ENCODE measurements at places on chromosomes 1 and 21.
A peak's percentile ranks its signal among the peaks of the same experiment; 100 is the strongest.

DNA sequence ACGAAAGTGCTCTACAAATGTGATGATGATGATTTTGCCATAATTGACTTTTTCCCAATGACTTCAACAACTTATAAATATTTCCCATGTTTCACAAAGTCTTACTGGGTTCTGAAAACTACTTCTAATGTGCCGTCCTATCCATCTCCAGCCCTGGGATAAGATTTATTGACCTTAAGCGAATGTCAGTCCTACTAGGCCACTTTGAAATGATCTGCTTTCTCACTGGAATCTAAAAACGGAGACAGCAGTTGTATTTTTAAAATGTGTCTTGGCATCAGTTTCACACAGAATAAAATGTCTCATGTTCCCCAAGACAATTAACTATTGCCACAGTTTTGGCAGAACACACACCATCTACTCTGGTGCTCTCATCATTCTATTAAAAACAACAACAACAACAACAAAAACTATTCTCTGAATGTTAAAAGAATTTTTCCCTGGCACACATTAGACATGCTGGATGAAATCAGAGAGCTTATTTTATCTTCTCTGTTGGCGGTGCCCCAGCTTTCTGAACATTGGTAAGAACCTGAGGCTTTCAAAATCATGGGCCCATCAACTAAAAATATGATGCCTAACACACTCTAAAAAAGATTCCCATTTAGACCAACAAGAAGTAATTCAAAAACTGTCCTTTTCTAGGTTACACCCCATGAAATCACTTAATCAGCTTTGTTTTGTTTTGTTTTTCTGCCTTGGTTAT, 23.1 kb upstream of the DNASE2B start:
- no peak for DNase-seq

- DNase-seq, result no peak
These were observed 83.1 kb upstream of the LYPLAL1 start for GRCh38 chr1:219090607-219091006.

DNA sequence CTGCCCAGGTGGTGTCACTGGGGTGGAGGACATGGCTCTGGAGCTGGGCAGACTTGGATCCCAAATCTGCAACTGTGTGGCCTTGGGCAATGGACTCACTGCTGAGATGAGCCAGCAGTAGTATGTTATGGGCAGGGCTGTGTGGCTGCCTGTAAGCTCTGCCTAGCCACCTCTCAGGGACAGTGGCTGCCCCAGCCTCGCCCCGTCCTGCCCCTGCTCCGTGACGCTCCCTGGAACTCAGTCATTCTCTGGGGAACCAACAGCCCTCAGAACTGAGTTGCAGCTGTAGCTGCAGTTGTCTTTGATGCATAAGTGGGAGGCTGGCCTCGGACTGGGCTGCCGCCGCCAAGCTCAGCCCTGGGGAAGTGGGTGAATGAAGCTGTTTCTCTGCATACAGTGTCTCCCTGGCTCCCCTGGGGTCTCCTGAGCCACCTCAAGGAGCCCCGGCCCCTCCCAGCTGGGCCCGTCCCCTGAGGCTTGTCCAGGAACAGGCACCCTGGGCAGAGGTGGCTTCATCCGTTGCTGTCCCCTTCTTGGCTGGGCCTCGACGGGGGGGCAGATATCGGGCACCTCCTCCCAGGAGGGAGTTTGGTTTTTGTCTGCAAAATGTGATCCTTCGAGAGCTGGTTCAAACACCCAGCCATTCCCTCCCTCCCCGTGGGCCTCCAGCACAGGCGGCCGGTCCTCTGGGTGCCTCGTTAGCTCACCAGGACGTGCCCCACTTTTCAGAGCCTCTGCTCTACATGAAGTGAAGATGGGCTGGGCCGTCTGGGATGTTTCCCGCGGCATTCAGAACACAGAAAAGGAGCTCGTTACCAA, 26.2 kb upstream of the PLCH2 start:
- no peak for DNase-seq

DNA sequence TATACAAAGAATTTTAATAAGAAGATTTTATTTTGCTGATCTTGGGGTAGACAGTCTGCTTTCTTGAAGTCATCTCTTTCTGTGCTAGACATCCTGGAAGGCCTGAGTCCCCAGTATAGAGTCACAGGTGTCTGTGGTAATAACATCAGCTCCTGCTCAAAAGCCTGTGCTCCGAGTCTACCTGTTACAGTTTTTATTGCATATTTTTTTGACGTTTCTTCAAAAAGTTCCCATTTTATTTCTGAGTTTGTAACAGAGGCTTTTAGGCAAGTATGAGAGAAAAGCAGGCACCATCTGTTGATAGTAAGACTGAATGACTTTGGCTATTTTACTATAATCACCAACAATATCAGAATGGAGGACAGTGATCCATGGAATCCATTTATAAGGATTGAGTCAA, 58.0 kb upstream of the WDR26 start:
- DNase-seq, result no peak

GRCh38 chr1:90107990-90108389, 113.1 kb downstream of the ZNF326 start:
- DNase-seq, result no peak

- peak; percentile 20 for DNase-seq
These were observed 102.3 kb upstream of the TMPRSS2 start for GRCh38 chr21:41610042-41610839.

DNA sequence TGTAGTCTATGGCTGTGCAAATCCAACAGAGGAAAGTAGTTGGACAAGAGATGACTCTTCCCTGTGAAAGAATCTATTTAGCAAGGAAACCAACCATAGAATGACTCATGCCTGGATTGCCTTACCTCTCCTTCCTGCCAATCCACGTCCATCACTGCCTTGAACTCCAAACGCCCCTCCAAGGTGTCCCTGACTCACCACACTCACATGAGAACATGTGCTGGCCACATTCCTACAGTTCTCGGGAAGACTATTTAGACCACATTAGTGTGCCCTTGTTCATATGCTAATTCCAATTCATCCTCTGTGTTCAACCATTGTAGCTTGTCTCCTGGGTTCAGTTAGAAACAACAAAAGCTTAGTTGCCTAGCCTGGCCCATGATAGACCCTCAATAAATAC, 157.3 kb downstream of the SLC30A10 start:
- no peak for DNase-seq

- DNase-seq, result no peak
These were observed 53.6 kb upstream of the HP1BP3 start for GRCh38 chr1:20840731-20841130.

DNA sequence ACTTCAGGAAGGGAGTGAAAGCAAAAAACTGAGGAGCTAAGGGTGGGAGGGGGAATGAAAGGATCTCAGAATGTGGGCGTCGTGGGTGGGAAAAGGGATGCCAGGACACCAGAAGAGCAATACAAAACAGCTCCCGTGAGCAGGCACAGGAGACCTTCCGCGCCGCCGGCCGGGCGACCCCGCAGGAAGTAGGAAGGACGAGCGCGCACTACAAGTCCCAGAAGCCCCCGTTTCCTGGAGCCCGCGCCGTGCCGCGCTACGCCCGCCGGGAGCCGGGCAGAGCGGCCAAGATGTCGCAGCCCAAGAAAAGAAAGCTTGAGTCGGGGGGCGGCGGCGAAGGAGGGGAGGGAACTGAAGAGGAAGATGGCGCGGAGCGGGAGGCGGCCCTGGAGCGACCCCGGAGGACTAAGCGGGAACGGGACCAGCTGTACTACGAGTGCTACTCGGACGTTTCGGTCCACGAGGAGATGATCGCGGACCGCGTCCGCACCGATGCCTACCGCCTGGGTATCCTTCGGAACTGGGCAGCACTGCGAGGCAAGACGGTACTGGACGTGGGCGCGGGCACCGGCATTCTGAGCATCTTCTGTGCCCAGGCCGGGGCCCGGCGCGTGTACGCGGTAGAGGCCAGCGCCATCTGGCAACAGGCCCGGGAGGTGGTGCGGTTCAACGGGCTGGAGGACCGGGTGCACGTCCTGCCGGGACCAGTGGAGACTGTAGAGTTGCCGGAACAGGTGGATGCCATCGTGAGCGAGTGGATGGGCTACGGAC, at the start of gene PRMT6:
Gene PRMT6 (plus strand): TSS at position 249 of the 771 bp plus-strand sequence. CDS start 42 bp downstream, at position 291.
- DNase-seq, result peak; percentile 69

DNA sequence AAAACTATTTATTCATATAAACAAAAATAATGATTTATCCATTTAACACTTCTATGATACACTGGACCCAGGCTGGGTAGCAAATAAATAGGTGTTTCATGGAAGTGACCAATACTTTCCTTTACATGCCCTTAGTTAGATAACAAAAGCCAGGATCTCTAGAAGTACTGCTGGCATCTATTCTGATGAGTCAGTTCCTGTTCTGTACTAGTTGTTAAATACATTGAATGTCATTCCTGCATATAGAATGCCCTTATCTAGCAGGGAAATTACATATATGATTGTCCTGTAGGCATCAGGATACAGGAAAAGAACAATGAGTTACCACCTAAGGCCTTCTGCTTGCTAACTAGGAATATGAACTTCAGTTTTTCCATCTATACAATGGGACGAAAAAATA, 130.8 kb downstream of the HFM1 start:
- DNase-seq, result no peak

GRCh38 chr21:38310646-38311485, 54.1 kb downstream of the KCNJ15 start:
- peak; percentile 27 for DNase-seq

DNA sequence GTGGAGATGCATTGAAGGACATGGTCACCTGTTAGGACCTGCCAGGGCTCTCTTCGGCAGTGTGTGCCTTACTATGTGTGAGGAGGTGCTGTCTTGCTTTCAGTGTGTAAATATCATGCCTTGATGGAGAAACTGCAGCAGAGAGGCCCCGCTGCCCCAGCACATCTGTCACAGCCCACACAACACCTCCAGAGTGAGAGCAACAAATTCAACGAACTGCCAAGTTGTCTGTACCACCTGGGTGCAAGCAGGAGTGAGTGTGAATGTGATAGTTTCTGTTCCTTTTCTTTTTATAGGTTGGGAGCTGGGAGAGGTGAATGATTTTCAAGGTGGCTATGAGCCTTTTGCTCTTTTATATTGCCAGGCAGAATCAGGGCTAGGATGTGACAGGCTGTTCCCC, 114.6 kb upstream of the KIAA0040 start:
- no peak for DNase-seq

- DNase-seq, result no peak
These were observed 82.9 kb downstream of the MDM4 start for GRCh38 chr1:204599098-204599497.

DNA sequence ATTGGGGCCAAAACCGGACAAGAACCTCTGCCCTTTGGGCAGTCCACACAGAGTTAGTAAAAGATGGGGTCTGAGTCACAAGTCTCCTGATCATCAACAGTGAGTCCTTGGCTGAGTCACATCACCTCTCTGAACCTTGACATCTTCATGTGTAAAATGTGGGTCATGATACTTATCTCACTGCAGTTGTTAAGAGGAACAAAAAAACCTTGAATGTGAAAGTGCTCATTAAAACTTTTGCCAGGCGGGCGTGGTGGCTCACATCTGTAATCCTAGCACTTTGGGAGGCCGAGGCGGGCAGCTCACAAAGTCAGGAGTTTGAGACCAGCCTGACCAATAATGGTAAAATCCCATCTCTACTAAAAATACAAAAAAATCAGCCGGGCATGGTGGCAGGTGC, 15.7 kb downstream of the S100A16 start:
- DNase-seq, result no peak

GRCh38 chr1:178921499-178921898, 50.6 kb upstream of the ANGPTL1 start:
- DNase-seq, result no peak

- DNase-seq, result no peak
These were observed 192.2 kb downstream of the TGFB2 start for GRCh38 chr1:218537122-218537913.

DNA sequence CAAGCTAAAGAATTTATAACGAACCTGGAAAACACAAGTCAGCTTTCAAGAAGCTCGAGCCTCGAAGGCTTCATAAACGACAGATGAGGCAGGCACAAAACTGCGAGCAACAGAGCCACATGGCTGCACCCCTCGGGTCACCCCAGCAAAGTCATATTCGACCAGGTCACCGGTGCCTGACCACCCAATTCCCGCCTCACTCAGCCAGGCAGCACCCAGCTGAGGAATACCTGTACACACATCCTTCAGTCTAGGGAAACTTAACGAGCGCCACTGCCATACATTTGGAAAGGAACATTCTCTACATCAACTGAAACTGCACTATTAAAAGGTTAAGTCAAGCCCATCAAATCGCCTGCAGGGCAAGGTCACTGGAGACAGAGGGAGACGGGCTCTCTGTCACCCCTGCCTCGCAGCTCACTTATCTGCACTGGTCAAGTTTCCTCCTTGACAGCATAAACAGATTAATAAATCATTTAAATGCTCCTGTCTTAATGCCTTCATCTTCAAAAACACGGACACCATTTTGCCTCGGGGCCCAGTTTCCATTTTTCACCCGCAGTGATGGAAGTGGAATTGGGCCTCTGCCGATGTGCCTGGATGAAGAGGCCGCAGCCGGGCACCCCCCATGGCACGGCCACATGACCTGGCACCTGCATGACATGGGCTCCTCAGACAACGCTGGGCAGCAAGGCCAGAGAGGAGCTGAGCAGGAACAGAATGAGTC, 20.6 kb downstream of the NPHP4 start:
- DNase-seq, result no peak

DNA sequence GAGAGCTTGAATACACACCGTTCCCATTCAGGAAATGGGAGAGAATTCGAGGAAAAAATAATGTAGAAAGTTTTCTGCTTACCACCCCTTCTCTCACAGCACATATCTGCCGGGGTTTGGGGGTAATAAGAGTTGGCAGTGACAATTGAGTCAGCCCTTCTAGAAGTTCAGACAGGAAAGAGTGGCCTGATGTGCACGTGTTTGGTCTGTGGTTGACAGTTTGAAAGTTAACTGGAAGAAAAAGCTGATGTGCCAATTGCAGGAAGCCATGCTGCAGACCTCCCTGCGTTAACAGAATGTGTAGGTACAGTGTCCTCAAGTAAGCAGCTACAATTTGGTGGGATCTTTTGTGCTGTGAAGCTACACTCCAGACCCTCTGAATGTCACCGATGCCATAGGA, 50.9 kb downstream of the DHX9 start:
- DNase-seq, result no peak

DNA sequence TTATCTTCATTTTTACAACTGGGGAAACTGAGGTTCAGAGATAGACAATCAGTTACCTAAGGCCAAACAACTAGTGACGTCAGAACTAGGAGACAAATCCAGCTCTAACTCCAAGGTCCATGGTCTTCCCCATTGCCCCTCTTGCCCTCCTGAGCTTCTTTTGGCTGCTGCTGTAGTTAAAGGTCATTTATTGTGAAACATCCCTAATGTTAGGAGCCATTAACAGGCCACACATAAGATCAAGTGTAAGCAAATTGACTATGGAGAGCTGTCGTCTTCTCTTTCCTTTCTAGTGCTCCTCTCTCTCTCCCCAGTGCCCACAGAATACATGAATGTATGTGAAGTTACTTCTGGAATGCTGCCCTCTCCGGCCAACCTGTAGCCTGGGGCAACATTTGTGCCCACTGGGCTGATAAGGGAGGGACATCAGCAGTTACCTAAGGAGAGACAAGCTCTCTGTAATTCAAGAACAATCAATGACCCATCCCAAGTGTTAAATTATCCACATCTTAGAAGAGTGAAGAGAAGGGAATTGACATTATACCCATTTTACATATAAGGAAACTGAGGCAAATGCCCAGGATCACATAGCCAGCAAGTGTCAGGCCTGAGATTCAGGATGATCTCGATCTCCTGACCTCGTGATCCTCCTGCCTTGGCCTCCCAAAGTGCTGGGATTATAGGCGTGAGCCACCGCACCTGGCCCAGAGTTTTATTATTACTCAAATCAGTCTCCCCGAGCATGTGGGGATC, 40.1 kb downstream of the PTAFR start:
- DNase-seq, result no peak

- no peak for DNase-seq
These were observed 360.6 kb upstream of the USP24 start for GRCh38 chr1:55575571-55576279.

- peak; percentile 14 for DNase-seq
These were observed 39.6 kb upstream of the LDLRAP1 start for GRCh38 chr1:25503551-25504426.

- no peak for DNase-seq
These were observed 7.0 kb upstream of the CELSR2 start for GRCh38 chr1:109242387-109242786.

All from NCI-H187 (cell line).